ENCODE measurements at places on chromosomes 13 and 19.

DNA sequence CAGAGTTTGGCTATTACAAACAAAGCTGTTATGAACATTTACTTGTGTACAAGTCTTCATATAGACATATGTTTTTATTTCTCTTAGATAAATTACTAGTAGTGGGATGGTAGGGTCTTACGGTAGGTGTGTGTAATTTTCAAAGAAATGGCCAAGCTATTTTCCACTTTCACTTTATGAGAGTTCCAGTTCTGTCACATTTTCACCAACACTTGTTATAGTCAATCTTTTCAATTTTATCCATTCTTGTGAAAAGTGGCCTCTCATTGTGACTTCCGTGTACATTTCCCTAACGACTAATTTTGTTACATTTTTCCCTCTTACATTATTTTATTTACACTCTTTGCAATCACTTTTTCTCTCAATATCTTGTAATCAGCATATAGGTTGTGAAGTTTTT lies 18.3 kb downstream of the MBD3L1 start:
- DNase-seq = no peak

- DNase-seq = no peak
These were observed 603 bp downstream of the GPALPP1 start for GRCh38 chr13:44989941-44990340.

- peak; percentile 11 for DNase-seq
These were observed 128.4 kb downstream of the DPF1 start for GRCh38 chr19:38095411-38096308.

DNA sequence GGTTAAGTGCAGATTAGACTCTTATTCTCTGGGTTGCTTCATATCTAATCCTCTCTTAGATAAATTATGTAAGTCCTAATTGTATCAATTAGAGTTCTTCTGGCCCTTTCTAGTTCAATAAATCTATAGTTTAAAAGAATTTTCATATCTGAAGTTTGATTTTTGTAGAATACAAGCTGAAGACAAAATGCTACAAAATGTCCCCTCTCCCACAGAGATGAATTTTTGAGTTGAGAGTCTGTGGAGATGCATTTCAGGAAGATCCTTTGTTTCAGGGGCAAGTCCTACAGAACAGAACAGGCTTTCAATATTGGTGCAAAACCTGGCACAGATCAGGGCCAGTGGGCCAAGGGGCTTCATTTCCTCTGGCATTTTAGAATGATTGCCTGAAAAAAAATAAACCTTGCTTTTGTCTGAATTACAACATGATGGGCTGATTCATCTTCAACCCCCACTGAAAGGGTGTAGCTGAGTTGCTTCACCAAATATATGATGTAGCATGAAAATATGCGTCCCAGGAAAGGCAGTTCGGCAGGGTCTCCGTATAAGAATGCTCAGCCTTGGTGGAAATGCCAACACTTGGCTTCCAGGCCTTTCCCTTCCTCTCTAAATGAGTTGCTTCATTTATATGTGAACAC lies 6.4 kb upstream of the IPO5 start:
- no peak for DNase-seq

DNA sequence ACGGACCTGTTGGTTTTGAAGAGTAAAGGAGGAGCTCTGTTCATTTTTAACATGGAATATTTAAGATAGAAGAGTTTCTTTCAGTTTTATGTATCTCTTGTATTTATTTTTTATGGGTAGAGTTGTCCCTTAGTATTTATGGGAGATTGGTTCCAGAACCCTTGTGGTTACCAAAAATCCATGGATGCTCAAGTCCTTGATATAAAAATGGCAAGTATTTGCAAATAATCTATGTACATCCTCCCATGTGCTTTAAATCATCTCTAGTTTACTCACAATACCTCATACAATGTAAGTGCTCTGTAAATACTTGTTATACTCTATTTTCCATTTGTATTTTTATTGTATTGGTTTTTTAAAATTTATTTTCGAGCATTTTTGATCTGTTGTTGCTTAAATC lies 63.1 kb downstream of the TM9SF2 start:
- no peak for DNase-seq

DNA sequence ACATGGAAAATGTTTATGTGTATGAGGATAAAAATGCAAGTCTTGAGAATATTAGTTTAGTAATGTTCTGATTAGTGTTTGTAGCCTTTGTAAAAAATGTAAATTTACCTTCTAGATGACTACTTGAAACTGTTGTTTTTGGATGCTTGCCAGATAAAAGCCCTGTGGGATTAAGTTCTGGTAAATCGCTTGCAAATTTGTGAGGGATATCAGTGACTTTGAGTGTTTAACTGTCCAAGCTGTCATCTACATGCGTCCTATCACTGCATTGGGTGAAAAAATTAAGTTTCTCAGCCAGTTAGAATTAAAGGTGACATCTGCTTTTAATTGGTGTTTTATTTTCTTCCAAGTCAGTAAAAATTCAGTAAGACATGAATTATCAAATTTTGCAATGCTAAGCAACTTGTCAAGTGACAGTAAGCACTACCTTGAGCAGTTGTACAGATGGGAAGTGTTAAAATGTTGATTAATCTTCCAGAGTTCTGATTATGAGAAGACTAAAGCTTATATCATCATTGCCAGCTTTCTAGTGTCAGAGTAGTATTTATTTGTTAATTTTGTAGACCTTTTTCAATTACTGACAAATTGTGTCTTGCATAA lies 88.0 kb downstream of the PCCA start:
- no peak for DNase-seq

DNA sequence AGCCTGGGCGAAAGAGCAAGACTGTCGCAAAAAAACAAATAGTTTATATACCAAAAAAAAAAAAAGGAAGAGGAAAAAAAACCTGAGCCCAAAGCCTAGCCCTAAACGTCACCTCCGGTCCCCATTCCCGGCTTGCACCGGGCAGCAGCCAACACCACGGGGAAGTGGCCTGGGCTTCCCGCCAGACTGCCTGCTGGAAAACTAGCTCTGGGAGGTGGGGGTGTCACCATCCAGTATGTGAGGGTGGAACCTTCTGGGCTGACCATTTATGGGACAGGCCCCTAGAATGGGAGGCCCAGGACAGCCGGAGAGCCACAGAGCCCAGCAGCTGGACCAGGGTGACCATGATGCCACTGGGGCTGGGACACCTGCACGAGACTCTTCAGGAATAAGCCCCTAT lies 37.3 kb downstream of the IL12RB1 start:
- no peak for DNase-seq

DNA sequence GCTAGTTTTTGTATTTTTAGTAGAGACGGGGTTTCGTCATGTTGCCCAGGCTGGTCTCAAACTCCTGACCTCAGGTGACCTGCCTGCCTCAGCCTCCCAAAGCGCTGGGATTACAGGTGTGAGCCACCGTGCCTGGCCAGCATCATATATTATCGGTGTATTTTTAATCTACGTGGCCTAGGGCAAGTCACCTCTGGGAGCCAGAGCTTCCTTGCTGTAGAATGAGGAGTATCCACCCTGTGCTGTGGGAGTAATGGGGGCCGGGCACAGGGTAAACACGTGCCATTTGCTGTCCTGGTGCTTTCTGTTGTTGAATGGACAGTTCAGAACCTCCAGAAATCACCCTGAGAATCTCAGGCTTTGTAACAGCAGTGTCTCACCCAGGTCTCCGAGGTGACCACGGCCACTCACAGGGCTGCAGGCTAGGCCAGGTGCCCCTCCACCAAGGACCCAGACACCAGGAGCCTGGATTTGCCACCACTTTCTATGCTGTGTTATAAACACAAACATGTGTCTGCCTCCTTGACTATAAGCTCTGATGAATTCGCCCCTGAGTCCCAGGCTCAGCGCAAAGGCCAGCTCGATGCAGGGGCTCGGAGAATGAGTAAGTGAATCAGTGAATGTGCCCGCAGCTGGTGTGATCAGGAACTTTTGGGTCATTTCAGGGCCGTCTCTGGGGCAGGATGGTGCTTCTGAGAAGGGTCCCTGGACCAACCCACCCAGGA lies 22.7 kb downstream of the POP4 start:
- DNase-seq = no peak

GRCh38 chr19:15110418-15110815 lies 3.2 kb downstream of the SYDE1 start:
- no peak for DNase-seq

DNA sequence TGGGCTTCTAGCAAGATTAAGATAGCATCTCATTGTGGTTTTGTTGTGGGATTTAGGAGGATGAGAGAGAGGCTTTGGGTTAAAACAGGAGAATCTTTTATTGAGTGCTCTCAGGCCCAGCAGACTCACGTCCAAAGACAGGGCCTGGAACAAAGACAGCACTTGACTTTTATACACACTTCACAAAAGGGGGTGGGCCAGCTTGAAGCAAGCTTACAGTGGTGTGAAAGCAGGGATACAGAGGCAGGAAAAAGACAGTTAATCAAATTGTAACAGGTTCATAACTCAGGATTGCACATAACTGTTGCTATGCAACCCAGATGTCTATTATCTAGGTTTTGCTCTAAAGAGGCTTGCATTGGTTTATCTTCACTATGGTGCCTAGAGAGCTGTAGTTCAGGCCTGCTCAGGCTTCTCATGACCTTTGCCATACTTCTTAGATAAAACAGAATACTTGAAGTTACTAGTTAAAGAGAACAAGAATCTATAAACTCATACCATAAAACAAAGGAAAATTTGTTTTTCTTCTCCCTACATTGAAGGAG lies 42.2 kb upstream of the CEACAM21 start:
- DNase-seq = no peak

- no peak for DNase-seq
These were observed 386.6 kb downstream of the DIAPH3 start for GRCh38 chr13:59776924-59777690.

GRCh38 chr19:4774136-4774535 lies 17.4 kb upstream of the FEM1A start:
- no peak for DNase-seq

- DNase-seq = no peak
These were observed 20.2 kb downstream of the MED26 start for GRCh38 chr19:16607819-16608218.

DNA sequence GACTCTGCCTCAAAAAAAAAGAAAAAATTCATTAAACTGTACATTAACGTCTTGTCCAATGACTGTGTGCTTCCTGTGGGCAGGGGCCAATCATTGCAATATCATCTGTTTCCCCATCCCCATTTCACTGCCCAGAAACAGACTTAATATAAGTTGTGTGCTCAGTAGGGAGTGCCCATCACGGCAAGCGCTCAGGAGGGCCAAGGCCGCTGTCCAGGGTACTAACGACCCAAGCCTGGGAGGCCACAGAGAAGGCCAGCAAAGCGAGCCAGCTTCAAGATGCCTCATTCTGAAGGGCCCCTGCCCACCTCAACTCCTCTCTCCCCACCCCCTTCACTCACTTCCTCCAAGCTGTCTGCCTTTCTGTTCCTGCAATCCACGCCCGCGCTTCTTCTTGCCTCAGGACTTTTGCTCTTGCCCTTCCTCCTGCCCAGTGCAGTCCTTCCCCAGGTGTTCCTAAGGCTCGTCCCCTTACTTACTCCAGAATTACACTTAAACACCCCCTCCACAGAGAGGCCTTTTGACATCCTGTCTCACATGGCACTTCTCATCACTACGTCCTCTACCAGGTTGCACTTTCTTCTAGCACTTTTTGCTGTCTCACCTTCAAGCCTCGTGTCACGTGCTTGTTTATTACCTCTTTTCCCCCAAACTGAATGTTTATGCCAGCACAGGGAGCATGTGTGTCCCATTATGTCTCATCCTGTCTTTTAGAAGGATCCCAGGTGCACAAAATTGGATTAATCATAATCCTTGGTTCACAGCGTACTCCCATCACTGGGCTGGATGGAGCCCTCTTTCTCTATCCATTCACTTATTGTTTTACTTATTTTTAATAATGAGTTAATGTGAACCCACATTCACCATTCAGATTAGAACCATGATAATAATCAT lies 11.3 kb upstream of the POU2F2 start:
- no peak for DNase-seq

DNA sequence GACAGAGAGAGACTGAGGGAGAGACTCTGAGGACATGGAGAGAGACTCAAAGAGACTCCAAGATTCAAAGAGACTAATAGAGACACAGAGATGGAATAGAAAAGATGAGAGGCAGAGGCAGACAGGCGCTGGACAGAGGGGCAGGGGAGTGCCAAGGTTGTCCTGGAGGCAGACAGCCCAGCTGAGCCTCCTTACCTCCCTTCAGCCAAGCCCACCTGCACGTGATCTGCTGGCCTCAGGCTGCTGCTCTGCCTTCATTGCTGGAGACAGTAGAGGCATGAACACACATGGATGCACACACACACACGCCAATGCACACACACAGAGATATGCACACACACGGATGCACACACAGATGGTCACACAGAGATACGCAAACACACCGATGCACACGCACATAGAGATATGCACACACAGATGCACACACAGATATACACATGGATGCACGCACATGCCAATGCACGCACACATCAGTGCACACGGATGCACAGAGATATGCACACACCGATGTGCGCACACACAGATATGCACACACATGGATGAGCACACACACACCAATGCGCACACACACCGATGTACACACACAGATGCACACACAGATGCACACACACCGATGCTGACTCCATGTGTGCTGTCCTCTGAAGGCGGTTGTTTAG lies 3.3 kb upstream of the F10 start:
- DNase-seq = no peak

DNA sequence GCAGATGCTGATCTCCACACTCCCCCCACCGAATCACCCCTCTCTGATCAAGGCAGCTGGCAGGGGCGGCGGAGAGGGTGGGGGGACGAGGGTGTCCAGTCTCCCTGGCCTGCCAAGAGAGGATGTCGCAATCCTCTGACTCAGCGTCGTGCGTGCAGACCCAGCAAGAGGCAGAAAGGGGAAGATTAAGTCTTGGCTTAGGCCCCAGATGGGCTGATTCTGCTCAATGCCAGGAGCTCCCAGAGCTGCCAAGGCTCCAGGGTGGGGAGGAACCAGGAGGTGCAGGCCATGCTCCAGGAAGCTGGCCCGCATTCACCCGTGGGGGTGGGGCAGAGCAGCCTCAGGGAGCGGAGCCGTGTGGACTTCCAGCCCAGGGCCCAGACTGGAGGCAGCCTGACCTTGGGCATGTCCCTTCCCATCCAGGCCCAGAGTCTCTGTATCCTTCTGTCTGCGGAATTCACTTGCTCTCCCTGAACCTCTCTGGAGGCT lies 6.6 kb upstream of the BCL3 start:
- DNase-seq = peak; percentile 85

DNA sequence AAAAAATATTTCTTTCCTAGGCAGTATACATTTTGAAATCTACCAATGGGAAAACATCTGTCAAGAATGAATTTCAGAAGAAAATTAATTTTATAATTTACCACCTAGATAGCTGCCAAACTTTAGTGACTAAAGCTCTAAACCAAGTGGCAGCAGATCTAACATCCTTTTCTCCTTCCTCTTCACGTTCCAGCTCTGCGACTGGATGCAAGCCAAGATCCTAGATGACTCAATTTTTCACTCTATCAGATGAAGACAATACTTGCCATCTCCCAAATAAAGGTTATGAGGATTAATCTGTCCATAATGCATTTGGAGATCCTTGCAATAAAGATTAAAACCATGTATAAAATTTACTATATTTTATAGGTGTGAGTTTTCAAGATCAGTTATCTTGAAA lies 66.7 kb upstream of the MIR17HG start:
- no peak for DNase-seq

GRCh38 chr13:79647533-79647932 lies 166.6 kb downstream of the NDFIP2 start:
- peak; percentile 70 for DNase-seq

GRCh38 chr13:45468635-45469034 lies 3.9 kb downstream of the COG3 start:
- no peak for DNase-seq

GRCh38 chr13:42181381-42181953 lies 90.5 kb upstream of the AKAP11 start:
- DNase-seq = no peak
